Psoas muscle (tissue), 8 donors: ENCODE measurements at places on chromosomes 12 and 14. TPM values are rescaled to one million over a fixed set of nuclear protein-coding genes. Genes with fewer than 3 reads are reported as not detected.

DNA sequence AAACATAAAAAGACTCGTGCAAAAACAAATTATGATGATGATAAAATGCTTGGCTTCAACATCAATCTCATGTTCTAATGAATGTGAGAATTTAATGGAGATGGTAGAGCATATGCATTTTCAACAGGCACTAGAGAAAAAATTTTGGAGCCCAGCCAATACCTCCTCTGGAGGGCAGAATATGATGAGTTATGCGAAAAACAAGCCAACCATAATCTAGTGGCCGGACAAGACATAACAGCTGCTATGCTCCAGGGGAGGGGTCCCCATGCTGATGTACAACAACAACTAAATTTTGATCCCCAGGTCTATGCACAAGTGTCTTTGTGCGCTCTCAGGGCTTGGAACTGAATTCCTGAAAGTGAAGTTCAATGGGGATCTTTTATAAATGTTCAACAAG, 1197.5 kb downstream of the LRFN5 start:
- H3K27ac ChIP-seq, result no peak overlapping the region
- DNase-seq, result no peak
- H3K4me3 ChIP-seq, result no peak overlapping the region
- H3K36me3 ChIP-seq, result no peaks in the 10 kb centered on the region
- no peaks in the 10 kb centered on the region for H3K27me3 ChIP-seq

NPC2 gene
- total RNA-seq, result 42.5 TPM

HSPB8 gene
- total RNA-seq, result 940 TPM

DNA sequence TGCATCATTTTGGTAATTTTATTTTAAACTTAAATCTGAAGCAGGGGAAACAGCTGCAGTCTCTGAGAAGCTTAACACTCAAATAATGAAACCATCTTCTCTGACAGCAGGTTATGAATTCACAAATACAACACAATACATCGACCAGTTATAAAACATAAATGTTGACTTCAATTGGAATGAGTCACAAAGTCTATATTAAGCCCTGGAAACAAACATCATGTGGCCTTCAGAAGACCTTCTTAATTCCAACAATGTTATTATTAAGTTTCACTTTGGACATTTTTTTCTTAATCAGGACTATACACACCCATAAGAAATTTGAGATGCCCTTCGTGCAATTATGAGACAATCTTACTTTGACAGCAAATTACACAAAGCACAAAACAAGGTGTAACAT, 68.9 kb downstream of the CEP128 start:
- H3K4me1 ChIP-seq, result no peaks in the 10 kb centered on the region
- no peaks in the 10 kb centered on the region for H3K36me3 ChIP-seq
- H3K4me3 ChIP-seq, result no peak overlapping the region
- DNase-seq, result no peak
- no peak overlapping the region for H3K27ac ChIP-seq

SIX6 gene
- 0.22 TPM for total RNA-seq

MTERF2 gene
- 12.4 TPM for total RNA-seq

DNA sequence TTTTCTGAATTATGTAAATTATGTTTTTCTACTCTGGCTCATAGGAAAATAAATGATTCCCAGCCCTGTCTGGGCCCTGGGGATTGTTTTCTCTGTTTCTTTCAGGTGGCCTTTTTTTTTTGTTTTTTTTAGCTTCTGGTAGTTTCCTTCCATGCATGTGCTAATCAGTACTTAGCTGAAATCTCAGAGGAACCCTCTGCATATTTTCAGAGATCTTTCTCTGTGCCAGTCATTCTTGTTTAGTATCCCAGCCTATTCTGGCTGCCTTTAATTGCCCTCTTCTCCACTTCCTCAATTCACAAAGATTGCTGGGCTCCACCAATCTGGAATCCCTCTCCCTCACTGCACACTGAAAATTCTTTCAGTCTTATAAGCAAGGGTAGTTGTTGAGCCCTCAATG, 46.9 kb downstream of the CNOT2 start:
- DNase-seq, result no peak
- peaks cover 8% of the 10 kb centered on the region for H3K36me3 ChIP-seq
- H3K4me1 ChIP-seq, result peaks cover 13% of the 10 kb centered on the region
- no peak overlapping the region for H3K4me3 ChIP-seq
- no peaks in the 10 kb centered on the region for H3K27me3 ChIP-seq
